ENCODE measurements at places on chromosomes 7 and 10.

DNA sequence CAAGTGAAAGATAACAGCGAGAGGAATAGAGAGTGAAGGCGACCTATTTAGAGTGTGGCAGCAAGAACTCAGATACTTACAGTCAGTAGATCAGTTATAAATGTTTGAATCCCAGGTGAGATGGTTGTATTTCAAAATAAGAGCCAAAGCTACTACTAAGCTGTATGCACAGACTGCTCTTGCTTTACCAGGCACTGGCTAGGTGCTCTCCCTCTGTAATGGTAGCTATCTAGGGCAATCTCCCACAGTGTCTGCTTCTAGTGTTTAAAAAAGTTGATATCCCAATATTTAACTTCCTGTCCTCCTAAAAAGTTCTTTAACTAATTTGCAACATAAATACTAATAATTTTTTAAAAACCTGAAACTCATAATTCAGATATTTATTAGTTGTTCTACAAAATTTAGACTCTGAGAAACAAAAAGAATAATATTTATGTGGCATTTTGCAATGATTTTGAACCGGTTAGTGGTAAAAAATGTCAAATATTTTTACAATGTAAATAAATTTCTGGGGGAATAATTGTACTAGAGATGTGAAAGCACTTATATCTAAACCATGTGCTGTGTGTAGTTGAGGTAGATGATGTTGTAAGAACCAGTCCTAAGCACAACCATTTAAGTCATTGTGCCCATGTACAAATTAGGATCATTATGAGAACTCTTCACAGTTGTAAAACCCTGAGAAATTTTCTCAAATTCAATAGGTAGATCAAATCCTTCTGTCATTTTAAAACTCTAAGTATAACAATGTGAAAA lies 349.3 kb upstream of the SEMA3D start:
- DNase-seq, result no peak

DNA sequence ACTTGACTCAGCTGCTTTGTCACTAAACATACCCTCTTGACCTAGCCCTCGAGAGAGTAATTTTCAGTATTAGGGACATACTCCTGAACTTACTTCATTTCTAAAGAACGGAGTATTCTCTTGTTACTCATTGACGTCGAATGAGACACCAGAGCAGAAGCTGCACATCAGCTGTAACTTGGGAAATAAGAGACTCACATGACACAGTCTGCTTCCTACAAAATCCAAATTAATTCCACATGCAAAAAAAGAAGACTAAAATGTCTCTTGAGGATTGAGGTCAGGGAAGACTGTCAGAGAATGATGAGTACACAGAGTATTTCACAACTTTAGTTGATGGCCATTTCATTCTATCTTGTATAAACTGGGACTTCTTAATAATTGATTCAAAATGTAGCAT lies 114.7 kb upstream of the EGFR start:
- no peak for DNase-seq

GRCh38 chr7:140084142-140084655 lies 21.4 kb upstream of the PARP12 start:
- no peak for DNase-seq

GRCh38 chr7:14286036-14286435 lies 296.6 kb upstream of the ETV1 start:
- DNase-seq, result no peak

DNA sequence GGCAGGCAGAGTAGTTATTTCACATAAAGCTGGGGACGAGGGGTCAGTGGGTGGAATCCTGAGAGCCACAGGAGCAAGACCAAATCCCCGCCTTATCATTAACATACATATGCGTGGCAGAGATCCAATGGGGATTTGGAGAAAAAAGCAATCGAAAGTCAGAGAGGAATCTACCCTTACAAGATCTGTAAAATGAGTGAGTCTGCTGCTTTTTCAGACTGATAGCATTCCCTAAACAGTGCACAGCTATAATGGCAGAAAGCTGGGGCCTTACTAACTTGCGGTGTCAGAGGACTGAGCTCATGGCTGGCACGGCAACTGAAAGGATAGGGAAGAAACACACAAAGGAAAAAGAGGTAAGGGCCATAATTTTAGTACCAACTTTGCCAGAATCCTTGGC lies 25.0 kb downstream of the GPR22 start:
- no peak for DNase-seq

DNA sequence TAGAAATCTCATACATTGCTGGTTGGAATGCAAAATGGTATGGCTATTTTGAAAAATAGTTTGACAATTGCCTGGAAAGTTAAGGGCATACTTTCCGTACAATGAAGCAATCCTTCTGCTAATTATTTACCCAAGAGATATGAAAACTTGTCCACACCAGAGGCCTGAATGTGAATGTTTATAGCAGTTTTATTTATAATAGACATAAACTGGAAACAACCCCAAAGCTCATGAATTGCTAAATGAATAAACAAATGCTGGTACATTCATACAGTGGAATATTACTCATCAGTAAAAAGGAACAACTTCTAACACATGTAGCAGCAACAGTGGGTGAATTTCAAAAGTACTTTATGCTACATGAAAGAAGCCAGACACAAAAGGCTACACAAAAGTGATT lies 42.7 kb downstream of the MMRN2 start:
- no peak for DNase-seq
